ENCODE measurements at places on chromosomes 4 and X.

DNA sequence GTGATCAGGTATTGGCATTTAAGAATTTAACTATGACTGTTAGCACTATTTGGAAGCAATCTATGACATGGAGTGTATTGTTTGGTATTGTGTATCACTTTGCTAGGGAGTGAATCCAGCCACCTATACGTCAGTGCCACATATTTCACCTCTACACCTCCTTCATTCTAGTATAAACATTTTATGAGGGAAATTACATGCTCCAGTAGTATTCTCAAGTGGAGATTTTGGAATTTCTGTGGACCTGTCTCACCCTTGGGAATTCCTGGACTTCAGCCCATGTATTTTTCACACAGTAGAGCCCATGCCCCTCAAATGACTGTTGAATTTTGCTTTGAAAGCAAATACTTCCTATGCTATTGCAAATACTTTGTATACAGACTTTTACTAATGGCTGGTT lies 11.3 kb downstream of the BST1 start:
- no peak for DNase-seq

DNA sequence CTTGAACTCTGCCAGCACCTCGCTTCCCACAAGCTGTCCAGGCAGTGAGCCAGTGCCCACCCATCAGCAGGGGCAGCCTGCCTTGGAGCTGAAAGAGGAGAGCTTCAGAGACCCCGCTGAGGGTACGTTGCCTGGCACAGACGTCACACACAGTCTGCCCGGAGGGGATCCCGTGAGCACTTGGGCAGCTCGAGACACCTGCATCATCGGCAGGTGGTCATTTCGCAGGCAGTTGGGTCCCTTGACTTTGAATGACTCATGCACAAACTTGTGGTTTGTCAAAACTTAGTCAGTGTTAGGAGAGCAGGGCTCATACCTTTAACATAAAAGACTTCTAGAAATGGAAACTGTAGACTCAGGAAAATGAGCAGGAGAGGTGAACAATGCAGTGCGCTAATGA lies 9.9 kb downstream of the TACC3 start:
- DNase-seq, result no peak

DNA sequence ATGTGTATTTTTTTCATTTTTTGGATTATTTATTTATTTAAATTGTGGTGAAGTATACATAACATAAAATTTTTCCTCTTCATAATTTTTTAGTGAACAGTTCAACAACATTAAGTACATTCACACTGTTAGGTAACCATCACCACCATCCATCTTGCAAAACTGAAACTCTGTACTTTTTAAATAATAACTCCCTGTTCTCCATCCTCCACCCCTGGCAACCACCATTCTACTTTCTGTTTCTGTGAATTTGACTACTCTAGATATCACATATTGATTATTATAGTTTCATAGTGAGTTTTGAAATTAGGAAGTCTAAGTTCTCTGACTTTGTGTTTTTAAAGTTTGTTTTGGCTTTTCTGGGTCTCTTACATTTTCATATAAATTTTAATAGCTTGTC lies 89.3 kb upstream of the STX18 start:
- DNase-seq, result no peak

GRCh38 chrX:44570522-44570921 lies 27.9 kb upstream of the FUNDC1 start:
- no peak for DNase-seq

DNA sequence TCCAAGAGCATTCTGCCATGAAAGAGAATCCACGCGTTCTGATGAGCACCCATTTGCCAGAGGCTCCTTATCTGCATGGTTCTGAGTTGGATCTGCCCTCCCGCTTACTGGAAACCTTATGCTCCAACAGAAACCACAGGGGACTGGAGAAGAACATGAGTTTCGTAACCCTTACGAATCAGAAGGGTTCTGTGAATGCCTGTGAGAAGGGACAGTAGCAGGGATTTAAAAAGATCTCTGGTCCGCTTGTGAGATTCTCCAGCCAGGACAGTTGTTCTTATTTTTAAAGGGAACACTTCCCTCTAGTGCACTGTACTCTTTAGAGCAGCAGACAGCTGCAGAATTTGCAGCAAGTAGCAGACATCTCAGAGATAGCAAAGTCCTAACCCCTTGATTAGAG lies 22.5 kb upstream of the CENPU start:
- no peak for DNase-seq

GRCh38 chr4:78627046-78627965 lies 75.7 kb downstream of the ANXA3 start:
- no peak for DNase-seq

GRCh38 chr4:57231781-57232180 lies 121.6 kb upstream of the IGFBP7 start:
- no peak for DNase-seq

GRCh38 chrX:21873063-21873775 lies 17.4 kb downstream of the YY2 start:
- no peak for DNase-seq

- DNase-seq, result no peak
These were observed 88.3 kb downstream of the IL15 start for GRCh38 chr4:141724646-141725045.

DNA sequence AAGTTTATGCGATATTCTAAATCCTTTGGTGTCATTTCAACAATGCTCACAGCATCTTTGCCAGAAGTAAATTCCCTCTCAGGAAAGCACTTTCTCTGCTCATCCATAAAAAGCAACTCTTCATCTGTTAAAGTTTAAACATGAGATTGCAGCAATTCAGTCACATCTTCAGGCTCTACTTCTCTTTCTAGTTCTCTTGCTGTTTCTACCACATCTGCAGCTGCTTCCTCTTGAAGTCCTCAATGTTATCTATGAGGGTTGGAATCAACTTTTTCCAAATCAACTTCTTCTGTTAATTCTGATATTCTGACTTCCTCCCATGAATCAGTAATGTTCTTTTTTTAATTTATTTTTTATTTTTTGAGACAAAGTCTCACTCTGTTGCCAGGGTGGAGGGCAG lies 100.9 kb downstream of the LCORL start:
- DNase-seq, result no peak

GRCh38 chr4:182010876-182011275 lies 232.3 kb upstream of the TENM3 start:
- no peak for DNase-seq

- no peak for DNase-seq
These were observed 1911.4 kb downstream of the STIM2 start for GRCh38 chr4:28772066-28772465.

DNA sequence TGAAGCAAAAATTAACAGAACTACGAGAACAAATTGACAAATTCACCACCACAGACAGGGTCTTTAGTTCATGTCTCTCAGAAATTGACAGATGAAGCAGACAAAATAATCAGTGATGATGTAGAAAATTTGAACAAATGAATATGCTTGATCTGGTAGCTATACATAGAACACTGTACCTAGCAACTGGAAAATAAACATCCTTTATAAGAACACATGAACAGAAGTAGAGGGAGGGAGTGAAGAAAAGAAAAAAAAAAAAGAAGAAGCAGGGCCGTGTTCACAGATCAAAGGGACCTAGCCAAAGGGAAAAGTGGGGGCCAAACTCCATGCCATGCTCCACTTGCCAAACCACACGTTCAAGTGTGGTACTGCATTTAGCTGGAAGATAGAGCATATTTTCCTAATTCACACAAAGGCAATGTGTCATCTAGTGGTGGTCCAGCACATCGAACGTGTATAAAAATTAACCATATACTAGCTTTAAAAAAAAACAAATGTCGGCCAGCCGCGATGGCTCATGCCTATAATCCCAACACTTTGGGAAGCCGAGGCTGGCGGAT lies 5.6 kb upstream of the THOC2 start:
- DNase-seq, result no peak

GRCh38 chr4:118879409-118879808 lies 9.2 kb upstream of the SYNPO2 start:
- no peak for DNase-seq

DNA sequence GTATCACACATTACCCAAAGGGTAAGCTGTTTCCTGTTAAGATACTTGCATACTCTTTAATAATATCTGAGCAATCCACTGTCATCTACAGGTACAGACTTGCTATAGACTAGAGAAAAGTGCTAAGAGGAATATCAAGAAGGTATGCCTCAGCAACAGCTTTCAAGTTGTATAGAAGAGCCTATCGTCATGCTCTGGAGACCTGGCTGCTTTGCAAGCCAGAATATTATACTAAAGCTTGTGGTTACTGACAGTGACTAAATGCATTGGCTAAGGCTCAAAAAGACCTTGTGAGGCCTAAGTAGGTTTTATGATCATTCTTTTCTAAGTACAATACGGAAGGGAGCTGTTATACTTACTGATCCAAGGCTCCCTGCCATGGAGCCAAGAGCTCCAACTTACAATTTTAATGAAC lies 11.3 kb downstream of the LAMP2 start:
- DNase-seq, result no peak

DNA sequence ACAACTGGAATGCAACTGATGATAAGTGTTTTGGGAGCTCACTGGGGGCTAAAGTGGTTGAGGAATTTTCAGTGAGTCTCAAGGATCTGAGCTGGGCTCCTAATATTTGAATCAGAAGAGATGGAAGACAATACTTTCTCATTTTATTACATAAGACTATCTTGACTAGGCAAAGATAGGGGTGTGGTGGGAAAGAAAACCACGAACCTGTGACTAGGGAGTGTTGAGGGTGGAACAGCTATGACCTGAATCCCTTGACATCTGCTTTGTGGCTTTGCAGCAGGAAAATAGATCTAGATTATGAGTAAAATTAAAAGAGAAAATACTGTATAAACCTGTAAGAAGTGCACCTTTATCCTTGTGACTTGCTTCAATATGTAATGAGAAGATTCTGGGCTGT lies 295.1 kb upstream of the TEX13A start:
- no peak for DNase-seq

DNA sequence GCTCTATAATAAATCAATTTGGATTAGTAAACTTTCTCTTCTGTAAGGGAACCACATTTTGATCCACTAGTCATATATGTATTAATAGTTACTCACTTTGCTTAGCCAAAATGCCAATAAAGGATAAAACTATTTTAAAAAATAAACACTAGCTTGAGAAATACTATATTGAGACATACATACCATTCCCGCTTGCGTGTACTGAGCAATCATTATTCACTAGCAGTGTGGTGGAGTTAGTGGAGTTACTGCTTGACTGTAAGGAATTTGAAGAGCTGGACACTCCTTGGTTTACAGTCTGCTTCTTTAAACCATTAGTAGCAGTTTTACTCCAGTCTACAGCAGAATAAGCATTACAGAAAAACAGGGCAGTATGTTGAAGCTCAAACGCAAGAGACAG lies 10.8 kb upstream of the PHKA2 start:
- DNase-seq, result no peak

- no peak for DNase-seq
These were observed 1367.8 kb upstream of the IGFBP7 start for GRCh38 chr4:58477950-58478349.

DNA sequence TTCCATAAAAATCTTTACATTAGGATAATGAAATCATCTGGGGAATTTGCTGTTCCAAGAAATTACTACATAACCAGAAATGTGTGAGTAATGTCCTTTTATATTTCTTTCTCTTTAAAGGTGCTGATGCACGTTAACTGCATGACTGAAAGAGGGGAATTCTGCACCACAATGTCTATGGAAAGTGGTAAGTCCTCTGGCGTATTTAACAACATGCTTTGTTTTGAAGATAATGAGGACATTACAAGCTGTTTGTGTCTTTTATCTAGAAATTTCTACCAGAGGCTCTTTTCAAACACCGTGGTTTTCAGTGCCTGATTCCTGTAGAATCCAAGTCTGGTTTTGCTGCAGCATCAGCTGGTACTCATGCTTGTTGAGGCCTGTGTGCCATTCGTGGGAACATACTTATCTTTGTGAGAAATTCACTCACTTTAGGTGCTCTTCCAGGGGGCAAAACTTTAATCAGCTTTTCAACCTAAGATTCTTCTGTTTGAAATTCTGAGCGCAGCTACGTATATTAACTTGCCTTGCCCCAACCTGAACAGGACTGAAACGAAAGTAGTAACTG lies 257.2 kb downstream of the PDHA2 start:
- DNase-seq, result no peak

- DNase-seq, result no peak
These were observed 682.4 kb downstream of the DACH2 start for GRCh38 chrX:86830685-86831084.

- DNase-seq, result no peak
These were observed 323.1 kb upstream of the POU3F4 start for GRCh38 chrX:83185010-83185409.

DNA sequence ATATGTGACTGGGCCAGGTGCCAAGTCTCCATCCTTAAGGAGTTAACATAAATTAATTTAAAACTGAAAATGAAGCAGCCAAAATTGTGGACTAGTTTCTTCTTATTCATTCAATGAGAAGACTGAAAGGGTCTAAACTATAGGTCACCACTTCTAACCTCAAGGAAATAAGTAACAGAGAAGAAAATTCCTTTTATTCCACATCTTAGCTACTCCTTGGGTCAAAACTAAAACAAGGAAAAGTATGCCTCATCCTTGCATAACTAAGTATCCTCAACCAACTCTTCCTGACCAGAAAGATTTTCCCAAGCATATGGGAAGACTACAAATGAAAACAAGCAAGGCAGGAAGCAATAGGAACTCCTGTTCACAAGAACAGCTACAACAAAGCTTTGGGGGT lies 71.2 kb downstream of the ZNF827 start:
- DNase-seq, result no peak

DNA sequence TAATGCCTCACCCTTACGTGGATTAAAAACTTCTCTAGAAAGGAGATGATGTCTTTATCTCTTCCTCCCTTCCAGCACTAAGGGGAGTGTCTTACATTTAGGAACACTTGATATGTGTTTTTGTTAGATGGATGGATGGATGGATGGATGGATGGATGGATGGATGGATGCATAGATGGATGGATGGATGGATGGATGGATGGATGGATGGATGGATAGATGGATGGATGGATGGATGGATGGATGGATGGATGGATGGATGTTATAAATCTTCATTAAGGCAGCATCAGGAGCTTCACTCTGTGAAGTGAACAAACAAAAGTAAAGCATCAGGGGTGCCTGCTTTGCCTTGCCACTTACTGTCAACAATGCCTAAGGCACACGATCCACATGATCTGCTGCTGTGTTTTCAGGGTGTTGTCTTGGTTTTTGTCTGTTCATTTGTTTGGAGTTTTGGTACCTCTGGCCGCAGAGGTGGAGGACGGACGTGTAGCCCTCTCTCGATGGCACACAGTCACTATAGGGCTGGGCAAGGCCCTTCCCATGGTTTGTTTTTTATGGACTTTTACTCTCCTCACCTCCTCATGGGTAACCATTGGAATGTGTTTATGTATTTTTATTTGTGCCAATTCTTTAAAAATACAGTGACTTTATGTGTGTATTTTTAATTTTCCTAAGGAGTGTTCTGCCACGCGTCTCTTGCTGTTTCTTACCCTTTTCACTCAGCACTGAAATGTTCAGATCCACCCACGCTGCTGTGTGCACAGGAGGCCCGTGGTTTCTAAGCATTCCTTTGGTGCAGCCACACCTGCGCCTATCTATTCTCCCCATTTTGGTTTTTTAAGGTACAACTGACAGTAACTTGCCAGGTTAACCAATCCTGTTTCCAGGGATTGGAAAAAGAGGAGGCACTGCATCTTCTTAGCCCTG lies 91.8 kb upstream of the ENPP6 start:
- no peak for DNase-seq

Measured in amygdala (tissue), 56 donors.